ENCODE measurements at places on chromosomes 11 and 22.

DNA sequence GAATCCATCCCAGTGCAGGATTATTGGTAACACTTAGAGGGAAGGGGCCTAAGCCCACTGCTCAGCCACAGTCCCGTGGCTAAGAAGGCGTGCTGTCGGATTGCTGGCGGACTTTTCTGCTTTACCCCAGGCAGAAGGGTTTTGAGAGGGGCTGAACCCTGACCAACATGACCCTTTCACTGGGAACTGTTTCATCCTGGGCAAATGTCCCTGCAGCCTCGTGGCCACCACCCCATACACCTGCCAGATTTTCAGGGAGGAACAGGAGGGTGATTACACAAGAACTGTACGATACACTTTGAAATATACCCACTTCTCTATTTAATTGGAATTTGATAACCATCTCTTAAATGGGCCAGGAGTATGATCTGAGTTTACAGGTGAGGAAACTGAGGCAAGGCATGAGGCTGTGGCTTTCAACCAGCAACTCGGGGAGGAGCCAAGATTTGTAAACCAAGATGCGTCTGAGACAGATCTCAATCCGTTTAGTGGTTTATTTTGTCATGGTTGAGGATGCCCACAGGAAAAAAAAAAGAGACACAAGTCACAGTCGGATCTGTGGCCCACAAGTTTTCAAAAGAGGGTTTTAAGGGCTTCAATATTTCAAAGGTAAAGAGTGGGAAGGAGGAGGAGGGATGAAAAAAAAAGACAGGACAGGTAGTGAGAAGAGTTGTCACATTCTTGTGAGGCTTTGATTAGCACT lies 6.1 kb upstream of the APOL3 start:
- DNase-seq, result no peak

- no peak for DNase-seq
These were observed 8.0 kb downstream of the TKFC start for GRCh38 chr11:61340979-61341378.

- DNase-seq, result peak; percentile 20
These were observed 69.1 kb upstream of the SUSD2 start for GRCh38 chr22:24112188-24112587.

DNA sequence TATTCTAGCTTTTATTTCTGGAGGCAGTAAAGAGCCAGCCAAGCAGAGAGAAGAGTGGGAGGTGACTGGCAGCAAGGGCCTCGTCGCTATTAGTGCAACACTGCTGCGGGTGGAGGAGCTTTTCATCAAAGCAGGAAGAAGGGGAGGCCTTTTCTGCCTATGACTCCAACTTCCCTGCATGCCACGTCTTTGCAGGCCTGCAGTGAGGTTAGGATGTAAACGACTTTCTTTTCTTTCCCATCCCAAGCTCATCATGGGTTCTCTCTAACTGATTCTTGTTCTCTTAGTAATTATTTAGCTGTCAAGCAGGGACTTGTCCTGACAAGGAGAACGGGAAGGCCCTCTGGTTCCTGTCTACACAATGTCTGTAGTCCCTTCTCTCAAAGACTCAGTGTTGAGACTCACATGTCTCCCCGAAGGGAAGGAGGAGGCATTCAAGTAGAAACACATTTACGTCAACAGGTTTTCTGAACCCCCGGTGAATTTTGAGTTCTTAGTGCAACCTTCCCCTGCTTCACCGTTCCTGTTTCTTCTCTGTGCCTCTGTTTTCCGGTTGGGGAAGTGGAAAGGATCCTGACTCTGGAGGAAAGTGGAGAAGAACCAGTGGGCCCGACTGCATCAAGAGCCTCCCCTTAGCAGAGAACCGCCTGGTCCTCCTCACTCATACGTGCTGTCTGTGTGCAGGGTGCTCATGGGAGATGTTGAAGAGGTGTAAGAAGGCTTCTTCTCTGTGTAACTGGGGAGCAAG lies 56.9 kb downstream of the PACS1 start:
- DNase-seq, result peak; percentile 87

GRCh38 chr11:75851203-75851602 lies 36.2 kb downstream of the UVRAG start:
- peak; percentile 47 for DNase-seq

Data from EH (cell line).